ENCODE measurements at places on chromosomes 2 and 18.

- DNase-seq, result no peak
Observed at GRCh38 chr18:11887328-11888128, 20.6 kb downstream of the MPPE1 start.

GRCh38 chr2:47360927-47361326 lies 42.0 kb upstream of the MSH2 start:
- peak; percentile 63 for DNase-seq

- DNase-seq, result no peak
Observed at GRCh38 chr2:217804791-217805667, 197.8 kb downstream of the TNS1 start.

DNA sequence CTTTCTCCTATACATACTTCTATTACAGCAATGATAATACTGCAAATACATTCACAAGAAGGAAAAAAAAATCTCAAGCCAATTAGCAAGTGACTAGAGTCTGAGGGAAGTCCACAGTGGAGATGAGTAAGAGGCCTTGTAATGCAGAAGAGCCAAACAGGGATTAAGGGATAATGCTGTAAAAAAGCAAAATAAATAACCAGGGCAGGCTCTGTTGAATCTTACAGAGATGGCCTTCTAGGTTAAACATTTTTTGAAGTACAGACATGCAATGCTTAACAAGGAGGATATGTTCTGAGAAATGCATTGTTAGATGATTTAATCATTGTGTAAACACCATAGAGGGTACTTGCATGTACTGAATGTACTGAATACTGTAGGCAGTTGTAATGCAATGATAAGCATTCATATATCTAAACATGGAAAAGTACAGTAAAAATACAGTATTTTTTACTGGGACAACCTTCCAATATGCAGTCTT lies 122.1 kb upstream of the RMDN2 start:
- peak; percentile 80 for DNase-seq

DNA sequence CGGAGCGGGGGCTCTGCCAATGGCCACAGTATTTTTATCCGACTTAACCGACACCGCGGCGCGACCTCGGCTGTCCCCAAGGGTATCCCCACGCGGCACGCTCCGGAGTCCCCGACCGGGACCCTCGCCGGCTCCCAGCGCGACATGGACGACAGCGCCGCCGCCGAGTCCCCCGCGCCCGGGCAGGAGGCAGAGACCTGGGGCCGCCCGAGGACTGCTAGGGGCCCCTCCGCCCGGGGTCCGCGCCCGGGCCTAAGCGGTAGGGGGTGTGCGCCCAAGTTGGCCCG lies 468 bp downstream of the UXS1 start:
- no peak for DNase-seq

DNA sequence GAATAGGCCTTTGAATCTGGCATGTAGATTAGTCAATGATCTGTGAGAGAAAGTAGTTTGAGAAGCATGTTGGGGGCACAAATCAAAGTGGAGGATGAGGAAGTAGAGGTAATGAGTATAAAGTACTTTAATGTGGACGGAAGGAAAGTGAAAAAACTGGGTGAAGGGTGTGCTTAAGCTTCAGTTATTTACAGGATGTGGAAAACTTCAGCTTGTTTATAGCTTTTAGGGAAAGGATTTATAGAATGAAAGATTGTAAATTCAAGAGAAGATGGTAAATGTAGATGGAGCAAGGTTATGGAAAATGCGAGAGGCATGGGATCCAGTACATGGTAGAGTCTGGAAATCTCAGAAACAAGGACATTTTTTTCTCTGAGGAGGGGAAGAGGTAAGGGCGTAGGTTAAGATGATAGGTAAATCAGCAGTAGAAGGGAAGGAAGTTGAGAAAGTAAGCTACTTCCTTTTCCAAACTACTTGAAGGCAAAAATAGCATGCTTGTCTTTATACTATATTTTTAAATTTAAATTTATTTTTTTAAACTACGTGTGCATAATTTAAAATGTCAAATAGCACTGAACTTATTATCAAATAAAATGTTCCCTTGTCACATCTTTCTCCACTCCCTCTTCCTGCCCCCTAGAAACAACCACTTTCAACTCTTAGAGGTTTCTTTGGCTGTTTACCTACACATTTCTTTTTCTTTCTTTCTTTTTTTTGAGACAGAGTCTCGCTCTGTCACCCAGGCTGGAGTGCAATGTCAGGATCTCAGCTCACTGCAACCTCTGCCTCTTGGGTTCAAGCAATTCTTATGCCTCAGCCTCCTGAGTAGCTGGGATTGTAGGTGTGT lies 8.5 kb downstream of the FAM117B start:
- DNase-seq, result no peak

GRCh38 chr2:77834360-77835002 lies 312.3 kb upstream of the LRRTM4 start:
- DNase-seq, result no peak

GRCh38 chr2:29703336-29703735 lies 218.1 kb downstream of the ALK start:
- DNase-seq, result no peak

DNA sequence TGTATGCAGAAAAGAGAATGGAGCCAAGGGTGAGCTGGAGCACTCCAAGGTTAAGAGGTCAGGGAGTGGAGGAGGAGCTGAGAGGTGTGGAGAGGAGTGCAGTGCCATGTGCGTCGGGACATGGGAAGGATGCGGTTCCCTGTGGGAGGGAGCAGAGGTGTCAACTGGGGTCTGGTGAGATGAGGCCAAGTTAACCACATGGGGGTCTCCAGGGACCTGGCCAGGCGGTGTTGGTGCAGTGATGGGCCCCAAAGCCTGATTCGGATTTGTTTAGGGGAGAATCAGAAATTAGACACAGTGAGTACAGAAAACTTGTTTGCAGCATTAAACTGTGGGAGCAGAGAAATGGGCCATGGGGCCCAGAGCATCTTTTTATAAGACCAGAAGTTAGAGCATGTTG lies 210.5 kb downstream of the LDLRAD4 start:
- no peak for DNase-seq

- DNase-seq, result no peak
Observed at GRCh38 chr2:164779383-164780057, 62.1 kb downstream of the COBLL1 start.

DNA sequence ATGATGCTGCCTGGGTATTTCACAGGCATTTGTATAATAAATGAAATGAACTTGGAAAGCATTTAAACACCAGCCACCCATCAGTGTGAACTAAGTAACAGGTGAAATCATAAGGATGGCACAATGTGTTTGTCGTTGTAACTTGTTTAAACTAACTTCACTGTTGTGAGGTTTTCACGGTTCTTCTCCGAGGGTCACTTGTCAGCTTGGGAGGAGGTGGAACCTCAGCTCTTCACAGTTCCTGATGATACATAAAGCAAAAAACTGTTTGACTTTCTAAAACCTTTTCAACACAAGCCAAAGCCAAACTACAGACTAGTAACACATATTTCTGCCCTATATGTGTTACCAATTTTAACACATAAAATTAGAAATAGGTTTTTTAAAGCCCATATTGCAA lies 13.1 kb downstream of the TMEM18 start:
- no peak for DNase-seq

DNA sequence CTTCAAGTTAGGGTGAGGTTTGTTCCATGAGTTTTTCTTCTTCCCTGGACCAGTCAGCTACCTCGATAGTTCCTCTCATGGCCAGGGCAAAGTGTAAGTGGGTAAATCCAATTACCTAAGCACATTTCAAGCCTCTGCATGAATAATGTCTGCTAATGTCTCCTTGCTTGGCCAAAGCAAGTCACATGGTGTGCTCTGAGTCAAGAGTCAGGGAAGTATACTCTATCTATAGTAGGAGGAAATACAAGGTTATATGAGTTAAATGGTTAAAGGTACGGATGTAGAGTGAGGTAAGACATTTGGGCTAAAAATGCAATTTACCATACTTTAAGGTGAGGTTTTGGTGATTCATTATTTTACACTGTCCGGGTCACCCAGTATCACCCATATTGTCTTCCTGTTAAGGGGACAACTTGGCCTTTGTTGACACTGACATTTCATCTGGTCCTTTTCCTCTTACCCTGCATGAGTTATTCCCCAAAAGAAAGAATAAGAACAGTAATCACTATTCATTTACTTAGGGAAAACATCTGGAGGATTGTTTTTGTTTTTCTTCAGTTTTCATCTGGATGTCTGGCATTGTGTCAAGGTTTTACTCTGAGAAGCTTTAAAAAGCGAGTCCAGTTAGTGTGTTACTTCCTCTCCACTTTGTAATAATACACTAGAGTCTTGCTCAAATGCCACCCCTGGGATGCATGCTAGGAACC lies 405.5 kb downstream of the RND3 start:
- no peak for DNase-seq

DNA sequence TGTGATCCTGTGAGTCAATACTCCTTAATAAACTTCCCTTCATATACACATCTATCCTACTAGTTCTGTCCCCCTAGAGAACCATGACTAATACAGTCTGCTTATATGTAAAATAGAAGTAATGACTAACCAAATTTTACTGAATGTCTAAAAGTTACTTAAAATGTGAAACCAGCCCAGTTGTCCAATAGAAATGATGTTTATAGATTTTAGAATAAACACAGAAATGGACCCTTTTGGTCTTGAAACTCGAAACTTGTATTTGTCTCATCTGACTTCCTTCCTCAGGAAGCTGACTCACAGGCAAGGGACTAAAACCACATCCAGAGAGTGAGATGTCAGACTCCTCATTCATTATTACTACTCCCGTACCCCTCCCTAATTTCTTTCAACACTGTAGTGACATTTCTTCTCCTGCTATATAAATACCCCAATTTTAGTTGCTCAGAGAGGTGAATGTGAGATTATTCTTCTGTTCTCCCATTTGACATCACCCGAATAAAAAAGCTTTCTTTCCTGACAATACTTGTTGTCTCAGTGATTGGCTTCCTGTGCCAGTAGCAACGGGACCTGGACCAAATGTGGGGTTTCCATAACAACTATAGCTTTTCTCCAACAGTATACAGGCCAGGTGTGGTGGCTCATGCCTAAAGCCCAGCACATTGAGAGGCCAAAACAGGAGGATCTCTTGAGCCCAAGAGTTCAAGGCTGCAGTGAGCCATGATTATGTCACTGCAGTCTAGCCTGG lies 486.0 kb downstream of the ERBB4 start:
- peak; percentile 81 for DNase-seq

DNA sequence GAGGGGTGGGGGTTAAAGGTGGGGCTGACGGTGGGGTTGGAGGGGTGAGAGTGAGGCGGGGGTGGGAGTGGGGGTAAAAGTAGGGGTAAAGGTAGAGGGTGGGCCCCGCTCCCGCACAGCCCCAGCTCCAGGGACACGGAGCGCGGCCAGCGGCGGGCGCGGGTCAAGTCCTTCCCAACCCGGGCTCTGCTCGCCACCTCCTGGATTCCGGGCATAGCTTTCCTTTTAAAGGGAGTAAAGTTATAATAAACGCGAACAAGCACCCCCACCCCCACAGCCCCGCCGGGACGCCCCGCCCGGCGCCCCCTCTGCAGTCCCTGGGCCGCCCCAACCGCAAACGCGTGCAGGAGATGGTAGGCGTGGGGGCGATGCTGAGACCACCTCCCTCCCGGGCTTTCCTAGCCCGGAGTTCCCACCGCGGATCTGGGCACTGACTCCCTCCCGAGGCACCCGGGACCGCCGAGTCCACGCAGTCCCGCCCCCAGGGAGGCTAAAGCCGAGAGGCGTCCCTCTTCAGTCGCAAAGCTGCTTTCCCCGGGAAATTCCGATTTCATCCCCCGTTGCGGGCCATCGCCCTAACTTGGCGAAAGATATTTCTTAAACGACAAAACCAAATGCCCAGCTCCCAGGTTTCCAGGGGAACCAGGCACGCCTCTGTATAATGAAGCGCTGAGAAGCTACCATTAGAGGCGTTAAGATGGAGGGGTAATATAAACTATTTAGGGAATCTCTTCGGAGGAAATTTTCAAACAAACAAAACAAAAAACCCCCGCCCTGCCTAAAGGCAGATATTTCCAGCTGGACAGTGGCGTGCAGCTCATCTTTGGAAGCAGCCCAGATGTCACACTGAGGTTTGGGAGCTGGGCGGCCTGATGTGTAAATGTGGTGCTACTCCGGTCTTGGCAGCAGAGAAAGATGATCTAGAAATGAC lies at the start of gene LIMS2:
Gene LIMS2 (minus strand): TSS at position 200 of the 931 bp plus-strand sequence. CDS start 506 bp downstream, outside the sequence.
- DNase-seq, result no peak

GRCh38 chr18:52341608-52342381 lies 1.8 kb downstream of the DCC start:
- DNase-seq, result no peak

DNA sequence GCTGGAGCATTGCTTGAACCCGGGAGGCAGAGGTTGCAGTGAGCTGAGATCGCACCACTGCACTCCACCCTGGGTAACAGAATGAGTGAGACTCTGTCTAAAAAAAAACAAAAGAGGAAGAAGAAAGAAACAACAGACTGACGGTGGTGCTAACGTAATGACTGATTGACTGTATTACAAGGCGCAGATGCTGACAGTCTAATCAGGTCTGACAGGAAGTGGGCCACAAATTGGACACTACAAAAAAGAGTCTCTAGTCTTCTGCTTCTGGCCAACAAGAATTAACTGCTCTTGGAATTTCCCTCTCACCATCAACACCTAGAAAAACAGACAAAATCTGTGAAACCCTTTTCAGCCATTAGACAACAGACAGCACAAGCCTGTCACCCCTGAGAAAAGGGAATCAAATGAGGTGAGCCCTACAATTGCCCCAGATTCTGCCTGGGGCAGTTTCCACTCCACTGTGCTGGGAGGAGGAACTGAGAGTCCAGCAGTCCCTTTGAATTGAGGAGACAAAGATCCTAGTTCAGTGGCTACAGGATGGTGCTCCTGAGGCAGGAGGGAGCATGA lies 43.3 kb downstream of the SNED1 start:
- DNase-seq, result no peak

DNA sequence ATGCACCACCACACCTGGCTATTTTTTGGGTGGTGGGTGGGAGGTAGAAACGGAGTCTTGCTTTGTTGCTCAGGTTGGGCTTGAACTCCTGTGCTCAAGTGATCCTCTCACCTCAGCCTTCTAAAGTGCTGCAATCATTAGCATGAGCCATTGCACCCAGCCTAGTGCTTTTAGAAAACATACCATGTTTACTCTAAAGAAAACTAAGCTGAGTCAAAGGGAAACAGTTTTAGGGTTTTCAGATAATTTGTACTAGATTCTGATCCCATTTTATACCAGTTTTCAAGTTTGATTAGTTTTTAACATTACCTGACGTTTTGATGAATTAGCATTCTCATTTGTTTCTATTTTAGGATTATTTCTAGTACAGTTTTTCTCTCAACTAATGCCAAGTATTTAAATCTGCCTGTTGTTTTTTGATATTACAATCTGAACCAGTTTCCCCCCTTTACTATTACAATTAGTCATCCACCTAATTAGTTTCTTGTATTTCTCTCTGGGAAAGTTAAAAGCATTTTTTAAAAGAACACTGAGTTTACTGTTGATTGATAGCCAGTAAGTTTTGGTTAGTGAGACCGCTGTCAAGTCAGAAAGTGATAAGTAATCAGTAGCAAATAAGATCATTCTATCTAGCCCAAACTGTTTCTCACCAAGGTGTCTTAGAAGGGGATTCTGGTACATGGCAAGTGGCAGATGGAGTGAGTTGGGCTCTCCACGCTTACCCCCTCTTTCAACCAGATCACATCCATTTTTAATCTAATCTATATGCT lies 24.2 kb upstream of the TBR1 start:
- no peak for DNase-seq
